NCI-H82 (cell line): ENCODE measurements at places on chromosomes 6 and 20.

- DNase-seq: no peak
Observed at GRCh38 chr6:134240665-134241431, 77.1 kb downstream of the SGK1 start.

GRCh38 chr6:149723771-149724417, 6.0 kb upstream of the LATS1 start:
- DNase-seq: peak; percentile 66

- DNase-seq: peak; percentile 5
Observed at GRCh38 chr6:79421707-79422484, 115.3 kb downstream of the LCA5 start.

DNA sequence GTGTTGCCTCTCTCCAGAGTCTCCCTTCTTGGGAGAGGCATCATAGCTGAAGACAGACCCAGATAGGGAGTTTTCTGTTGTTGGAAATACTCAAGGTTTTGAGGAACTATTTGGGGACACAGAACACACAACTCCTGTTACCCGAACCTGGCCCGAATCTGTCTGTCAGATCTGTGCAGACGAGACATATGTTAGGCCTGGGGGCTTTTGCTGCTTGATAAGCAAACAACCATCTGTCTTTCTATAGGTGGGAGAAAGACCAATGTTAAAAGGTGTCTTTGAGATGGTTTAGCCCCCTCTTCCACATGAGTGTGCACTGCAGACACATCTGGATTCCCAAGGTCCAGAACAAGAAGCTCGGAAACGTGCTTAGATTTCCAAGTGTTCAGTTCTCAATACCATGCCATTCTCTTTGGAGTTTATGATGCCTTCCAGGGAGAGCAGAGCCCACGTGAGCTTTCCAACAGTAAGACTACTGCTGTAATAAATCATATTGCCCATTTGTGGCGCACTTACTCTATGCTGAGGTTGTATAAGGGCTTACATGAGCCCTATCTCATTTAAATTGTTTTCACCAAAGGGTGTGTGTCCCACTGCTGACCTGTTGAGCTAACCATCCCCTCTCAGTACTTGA, 3.8 kb upstream of the STX16 start:
- DNase-seq: peak; percentile 30

DNA sequence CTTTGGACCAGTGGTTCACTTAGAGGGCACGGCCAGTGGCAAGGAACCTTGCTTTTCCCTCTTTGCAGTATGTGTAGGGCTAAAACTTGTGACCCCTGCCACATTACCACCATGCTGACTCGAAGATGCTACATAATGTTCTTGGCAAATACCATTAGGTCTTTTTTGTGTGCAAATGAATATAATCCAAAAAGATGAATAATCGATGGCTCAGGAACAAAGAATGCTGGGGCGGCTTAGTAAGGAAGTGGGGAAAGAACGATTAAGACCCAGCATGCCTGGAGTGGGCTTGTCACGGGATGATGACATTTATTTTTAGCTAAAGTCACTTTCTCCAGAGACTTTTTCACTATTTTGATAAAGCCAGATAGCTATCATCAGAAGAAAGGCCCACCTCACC, 23.1 kb downstream of the CMTR1 start:
- DNase-seq: no peak

GRCh38 chr6:136063096-136063495, 187.0 kb downstream of the MTFR2 start:
- no peak for DNase-seq

DNA sequence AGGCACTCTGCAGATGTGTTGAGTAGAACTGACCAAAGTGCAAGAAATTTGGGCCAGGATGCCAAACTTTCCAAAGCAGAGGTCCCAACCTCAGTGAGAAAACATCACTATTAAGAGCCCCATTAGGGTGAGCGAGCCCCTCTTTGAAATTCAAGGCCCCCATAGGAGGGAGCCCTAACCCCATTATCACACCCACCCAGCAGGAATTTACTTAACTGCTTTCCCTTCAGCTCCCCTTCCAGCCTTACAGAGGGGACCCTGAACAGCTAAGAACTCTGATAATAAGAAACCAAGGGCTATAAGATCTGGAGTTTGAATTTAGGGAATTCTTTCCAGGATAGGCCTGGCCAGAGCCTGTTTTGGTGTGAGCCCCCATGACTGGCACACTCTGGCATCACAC, 130.6 kb downstream of the NFATC2 start:
- DNase-seq: peak; percentile 35

GRCh38 chr6:136607932-136608772, 57.9 kb upstream of the MAP7 start:
- peak; percentile 75 for DNase-seq

- DNase-seq: no peak
Observed at GRCh38 chr20:50313522-50313820, 122.8 kb downstream of the CEBPB start.

DNA sequence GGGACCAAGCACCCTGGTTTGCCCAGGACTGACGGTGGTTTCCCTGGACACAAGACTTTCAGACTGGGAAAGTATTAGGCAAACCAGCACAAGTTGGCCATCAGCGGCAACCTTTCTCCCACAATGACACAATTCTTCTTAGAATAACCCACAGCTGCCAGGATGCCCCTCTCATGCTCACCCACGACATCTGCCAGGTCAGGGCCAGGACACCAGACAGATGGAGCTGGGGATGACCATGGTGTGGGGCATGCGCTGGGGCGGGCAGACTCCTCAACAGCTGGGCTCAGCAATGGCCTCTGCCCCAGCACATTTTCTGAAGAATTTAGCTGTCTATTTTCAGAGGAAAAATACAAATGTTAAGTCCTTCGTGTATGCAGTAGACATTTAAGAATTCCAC, 226.4 kb downstream of the FNDC1 start:
- no peak for DNase-seq

GRCh38 chr6:170205534-170206316, 85.2 kb downstream of the DLL1 start:
- no peak for DNase-seq

DNA sequence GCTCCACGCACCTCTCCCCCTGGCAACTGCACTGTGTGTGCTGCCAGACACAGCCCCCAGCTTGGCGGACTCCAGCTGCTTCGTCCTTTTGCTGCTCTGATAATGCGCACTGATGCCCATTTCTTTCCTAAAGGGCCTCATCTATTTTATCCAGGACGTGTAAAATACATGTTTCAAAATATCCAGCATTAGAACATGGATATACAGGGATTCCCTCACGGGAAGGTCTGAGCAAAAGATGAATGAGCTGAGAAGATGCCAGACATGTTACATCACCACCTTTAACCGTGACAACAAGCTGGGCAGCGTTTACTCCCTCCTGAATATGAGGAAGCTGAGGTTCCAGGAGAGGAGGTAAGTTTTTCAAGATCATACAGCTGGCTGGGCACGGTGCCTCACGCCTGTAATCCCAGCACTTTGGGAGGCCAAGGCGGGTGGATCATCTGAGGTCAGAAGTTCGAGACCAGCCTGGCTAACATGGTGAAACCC, 32.8 kb downstream of the TNXB start:
- DNase-seq: no peak

- DNase-seq: no peak
Observed at GRCh38 chr6:28408076-28408802, 8.7 kb upstream of the ZSCAN12 start.

GRCh38 chr6:19731282-19731681, 105.9 kb upstream of the ID4 start:
- no peak for DNase-seq

DNA sequence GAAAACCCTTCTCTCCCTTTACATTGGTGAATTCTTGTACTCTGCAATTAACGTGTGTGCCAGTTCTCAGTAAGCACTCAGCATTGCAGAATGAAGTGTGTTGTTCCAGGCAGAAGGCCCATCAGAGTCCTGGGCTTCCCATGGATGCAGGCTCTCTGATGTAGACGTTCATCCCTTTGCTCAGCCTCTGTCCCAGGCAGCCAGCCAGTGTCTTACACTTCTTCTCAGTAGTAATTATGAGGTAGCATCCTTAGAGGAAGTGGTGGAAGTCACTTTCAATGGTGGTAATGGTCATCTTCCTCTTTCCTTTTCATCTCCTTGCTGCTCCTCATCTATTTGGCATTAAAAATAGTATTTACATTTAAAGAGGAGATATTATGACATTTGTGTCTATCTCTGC, 66.7 kb upstream of the FYN start:
- DNase-seq: no peak
